ENCODE measurements at places on chromosomes 7 and 10.

DNA sequence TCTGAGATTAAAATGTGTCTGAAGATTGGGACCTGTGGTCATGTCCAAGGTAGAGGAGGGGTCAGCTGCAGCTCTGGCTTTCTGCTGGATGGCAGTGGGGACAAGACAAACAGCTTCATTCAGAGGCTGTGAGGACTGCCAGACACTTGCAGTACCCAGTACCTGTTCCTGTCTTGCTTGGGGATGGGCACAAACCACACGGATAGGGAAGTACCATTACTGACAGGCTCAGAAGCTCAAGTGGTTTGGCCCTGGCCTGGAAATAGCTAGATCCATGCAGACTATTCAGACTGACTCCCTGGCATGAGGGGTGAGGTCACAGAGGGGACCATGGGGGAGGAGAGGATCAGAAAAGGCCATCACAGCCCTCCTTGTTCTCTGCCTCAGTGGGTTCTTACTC lies 56.0 kb upstream of the COMTD1 start:
- no peak for DNase-seq

GRCh38 chr7:28389504-28390395 lies 22.6 kb upstream of the CREB5 start:
- DNase-seq, result peak; percentile 5

GRCh38 chr7:133859231-133859630 lies 267.9 kb upstream of the LRGUK start:
- DNase-seq, result no peak

DNA sequence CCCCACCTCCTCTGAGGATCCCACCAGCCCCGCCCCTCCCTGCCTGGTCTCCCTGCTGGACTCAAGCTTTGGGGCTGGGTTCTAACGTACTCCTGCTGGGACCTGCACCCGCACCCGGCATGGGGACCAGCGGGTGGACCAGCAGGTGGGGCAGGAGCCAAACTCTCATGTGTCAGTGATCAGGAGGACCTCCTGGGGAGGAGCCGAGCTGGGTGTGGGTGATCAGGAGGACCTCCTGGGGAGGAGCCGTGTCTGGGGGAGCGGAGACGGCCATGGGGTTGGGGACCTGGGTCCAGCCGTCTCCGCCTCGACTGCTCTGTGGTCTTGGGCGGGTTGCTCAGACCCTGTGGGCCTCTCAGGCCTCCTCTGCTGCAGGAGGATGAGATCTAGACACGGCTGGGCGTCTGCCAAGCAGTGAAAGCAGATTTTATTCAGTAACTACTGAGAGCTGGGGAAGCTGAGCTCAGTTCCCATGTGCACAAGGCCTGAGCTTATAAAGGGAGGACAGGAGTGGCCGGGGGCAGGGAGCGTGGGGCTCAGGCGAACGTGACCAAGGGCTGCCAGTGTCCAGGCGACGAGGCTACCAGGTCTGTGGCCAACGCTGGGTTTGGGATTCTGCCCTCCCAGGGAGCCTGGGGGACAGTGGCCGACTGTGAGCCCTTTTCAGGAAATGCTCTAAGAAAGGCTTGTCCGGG lies 33.6 kb upstream of the UTF1 start:
- DNase-seq, result no peak

DNA sequence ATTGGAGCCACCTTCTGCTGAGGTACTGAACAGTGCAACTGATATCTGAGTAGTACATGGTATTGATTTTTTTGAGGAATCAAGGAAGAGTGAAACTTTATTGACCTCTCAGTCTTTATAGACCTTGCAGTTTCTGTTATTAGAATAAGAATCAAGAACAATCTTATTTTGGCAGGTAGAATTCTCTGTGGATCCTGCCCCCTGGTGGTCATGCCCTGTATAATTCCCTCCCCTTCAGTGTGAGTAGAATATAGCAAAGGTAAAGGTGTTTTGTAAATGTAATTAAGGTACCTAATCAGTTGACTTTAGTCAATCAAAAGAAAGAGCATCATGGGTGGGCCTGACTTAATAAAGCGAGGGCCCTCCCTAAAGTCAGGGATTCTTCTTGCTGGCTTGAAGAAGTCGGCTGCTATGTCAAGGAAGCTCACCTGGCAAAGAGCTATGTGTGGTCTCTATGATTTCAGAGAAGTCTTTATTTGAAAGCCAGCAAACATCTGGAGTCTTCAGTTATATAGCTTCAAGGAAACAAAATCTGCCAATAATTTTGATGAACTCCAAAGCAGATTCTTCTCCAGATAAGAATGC lies 142.8 kb downstream of the LSM5 start:
- DNase-seq, result no peak

DNA sequence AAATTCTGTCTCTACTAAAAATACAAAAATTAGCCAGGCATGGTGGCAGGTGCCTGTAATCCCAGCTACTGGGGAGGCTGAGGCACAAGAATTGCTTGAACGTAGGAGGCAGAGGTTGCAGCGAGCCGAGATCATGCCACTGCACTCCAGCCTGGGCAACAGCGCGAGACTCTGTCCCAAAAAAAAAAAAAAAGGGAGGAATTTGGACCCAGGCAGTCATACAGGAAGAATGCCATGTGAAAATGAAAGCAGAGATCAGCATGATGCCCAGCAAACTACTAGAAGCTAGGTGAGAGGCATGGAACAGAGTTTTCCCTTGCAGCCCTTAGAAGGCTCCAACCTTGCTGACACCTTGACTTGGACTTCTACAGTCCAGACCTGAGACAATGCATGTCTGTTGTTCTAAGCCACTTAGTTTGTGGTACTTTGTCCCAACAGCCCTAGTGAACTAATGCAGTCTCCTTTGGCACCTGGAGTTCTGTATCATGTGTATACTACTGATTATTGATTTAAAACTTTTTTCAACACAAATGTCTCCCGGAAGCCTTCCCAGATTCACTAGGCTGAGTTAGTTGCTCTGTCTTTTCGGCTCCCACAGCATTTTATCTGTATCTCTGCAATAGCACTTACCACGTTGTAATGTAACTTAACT lies 10.2 kb upstream of the BAG3 start:
- DNase-seq, result no peak

- no peak for DNase-seq
These were observed 31.2 kb downstream of the BMPER start for GRCh38 chr7:33936503-33936902.

GRCh38 chr7:158414486-158414961 lies 173.1 kb downstream of the PTPRN2 start:
- peak; percentile 77 for DNase-seq

DNA sequence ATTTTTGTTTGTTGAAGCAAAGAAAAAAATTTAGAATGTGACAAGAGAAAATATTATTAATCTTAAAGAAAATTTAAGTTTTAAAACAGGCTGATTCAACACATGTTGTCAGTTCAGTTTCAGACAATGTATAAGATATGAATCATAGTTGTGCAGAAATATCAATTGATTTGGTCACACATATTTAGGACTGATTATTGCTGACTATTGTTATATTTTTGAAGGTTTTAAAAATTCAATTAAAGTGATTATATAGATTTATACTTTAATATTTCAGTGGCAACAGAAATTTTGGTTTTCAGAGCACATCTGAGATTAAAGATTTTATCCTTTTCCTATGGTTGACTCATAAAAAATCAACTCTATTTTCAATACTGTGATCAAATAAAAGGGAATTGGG lies 132.5 kb downstream of the PON1 start:
- no peak for DNase-seq

DNA sequence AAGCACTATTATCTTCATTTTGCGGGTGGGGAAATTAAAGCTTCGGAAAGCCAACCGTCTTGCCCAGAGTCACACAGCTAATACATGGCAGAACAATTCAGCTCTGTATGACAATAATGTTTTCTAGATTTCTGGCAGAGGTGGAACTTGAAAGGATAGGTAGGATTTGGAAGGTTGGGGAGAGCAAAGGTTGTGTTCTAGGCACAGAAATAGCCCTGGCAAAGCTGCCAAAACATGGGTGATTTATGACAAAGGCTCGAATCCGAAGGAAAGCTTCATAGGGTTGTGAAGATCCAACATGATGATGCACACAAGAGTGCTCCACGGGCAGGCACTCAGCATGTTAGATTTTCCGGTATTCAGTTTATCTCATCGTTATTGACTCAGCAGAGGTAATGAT lies 19.2 kb downstream of the PDCD11 start:
- DNase-seq, result no peak

DNA sequence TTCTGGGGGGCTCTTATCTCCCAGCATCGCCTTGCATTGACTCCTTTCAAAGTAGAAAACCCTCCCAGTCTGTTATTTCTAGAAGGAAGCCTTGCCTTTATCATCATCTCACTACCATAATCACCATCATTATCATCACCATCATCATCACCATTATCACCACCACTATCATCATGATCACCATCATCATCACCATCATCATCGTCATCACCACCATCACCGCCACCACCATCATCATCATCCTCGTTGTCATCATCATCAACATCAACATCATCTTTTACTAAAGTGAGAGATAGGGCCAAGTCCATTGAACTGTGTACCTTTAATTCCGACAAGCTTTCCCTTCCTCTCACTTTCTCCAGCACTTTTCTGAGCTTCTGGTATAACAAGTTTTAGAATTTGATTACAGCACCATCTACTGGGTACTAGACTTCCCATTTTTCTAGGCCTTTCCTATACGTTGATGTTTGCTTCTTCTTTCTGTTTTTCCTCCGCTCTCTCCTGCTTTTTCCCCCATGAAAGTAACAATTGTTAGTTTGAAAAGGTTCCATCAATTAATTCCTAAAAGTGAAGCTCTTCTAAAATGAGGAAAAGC lies 226.4 kb downstream of the BUB3 start:
- no peak for DNase-seq

DNA sequence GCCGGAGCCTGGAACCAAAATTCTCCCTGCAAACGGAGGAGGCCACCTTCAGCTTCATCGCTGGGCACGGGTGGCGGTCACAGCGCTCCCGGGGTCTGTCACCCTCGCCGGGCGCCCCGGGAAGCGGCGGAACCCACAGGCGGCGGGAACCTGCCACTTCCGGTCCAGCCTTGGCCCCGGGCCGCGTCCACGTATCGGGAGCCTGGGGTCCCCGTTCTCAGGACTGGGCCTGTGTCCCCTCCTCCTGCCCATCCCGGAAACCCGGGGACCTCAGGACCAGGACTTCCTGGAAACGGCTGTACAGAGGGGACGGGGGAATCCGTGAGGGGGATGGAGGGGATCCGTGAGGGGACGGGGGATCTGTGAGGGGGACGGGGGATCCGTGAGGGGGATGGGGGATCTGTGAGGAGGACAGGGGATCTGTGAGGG lies 25.4 kb downstream of the PDGFA start:
- DNase-seq, result no peak

DNA sequence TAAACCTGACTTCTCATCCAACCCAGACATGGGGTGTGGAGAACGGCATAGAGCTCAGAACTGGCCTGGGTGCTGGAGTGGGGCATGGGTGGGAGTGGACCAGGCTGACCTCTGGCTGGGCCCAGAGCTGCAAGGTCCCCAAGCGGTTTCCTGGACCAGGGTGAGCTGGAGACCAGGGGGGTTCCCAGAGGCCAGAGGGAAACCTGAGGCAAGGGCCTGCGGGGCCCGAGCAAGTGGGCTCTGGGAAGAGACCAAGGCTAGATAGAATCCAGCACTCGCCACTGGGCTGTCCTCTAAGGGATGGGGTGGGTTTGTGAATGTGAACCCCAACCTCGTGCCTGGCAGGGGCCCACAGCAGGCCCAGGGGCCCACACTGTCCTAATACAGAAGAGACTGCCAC lies 39.4 kb upstream of the RET start:
- DNase-seq, result no peak

DNA sequence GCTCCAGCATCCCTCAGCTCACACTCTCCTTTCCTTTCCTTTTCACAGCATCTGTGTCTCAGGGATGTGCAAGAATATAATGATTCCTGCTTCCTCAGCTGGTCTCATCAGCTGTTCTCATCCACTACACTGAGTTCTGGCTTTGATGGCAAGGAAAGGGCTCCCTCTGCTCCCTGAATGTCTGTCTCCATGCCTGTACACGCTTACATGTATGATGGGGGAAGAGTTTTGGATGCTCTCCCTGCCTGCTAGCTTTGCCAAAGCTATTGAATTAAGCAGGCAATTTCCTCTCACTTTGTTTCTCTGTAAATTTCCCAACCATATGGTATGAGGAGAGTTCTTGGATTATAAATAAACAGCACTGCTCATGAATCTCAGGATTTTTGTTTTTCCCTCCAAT lies 254.5 kb downstream of the SORCS3 start:
- no peak for DNase-seq

DNA sequence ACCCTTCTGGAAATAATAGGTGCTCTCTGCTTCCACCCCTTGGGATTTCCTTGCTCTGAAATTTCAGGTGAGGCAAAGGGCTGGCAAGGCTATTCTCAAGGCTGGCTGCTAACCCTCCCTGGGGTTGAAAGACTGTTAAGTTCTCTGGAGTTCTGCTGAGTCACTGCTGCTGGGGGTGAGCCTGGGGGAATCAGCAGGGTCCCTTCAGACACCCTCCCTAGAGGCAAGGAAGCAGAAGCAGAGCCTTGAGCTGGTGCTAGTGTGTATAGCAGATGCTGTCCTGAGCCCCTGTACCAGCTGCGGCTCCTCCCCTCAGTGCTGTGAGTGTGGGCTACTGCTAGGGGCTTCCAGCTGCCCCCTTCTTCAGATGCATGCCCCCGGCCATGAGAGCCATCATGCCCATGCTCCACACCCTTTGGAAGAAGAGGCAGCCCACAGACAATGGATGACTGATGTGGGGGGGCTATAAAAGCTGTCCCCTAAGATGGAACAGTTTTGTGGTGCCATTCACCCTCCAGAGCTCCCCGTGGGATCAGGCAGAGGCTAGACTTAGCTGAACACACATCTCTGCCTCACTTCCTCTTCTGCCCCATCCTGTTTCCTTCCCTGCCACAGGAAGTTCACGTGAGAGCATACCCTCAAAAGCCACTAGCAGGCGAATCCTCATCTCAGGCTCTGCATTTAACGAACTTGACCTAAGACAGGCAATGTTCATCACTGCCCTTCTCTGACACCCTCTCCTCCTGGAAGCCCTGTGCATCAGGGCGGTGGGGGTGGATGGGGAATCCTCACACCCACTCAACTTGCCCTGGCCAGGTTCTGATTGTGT lies 91.8 kb downstream of the SH3PXD2A start:
- DNase-seq, result no peak

- DNase-seq, result no peak
These were observed 268.1 kb downstream of the HPSE2 start for GRCh38 chr10:98967601-98968000.

- no peak for DNase-seq
These were observed 74.9 kb upstream of the HECW1 start for GRCh38 chr7:43037531-43037930.

DNA sequence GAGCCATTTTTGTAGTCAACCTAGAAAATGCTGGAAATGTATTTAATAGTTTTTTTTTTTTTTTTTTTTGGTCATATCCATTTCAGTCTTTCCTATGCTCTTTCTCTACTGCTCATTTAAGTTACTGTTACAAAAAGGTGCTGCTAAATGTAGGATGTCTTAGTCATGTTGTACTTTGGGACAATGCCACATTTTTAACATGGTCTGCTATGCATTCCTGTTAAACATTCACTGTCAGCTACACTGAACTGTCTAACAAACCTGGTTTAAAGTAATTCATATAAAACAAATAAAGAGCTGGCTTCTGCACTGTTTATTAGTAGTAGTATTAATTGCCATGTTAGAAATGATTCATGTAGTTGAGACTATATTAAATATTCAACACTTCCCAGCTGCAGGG lies 108.6 kb downstream of the NSUN6 start:
- DNase-seq, result no peak

- no peak for DNase-seq
These were observed 1.0 kb downstream of the PSMC2 start for GRCh38 chr7:103348452-103348851.
